ENCODE measurements at places on chromosomes 2 and 18. TPM values are rescaled to one million over a fixed set of nuclear protein-coding genes. Genes with fewer than 3 reads are reported as not detected.

NOSTRIN gene
- 0.33 TPM for total RNA-seq

MROH2A gene
- not detected for total RNA-seq

SCYGR4 gene
- total RNA-seq, result not detected

SERPINB4 gene
- not detected for total RNA-seq

CASP10 gene
- 11.6 TPM for total RNA-seq

ADD2 gene
- total RNA-seq, result not detected

TMEM178A gene
- total RNA-seq, result 1.0 TPM

C2orf81 gene
- 1.5 TPM for total RNA-seq

SLC20A1 gene
- total RNA-seq, result 77.5 TPM

MC4R gene
- not detected for total RNA-seq

Data from smooth muscle cell of trachea (primary cell).